Gastrocnemius medialis (tissue), 4 donors: ENCODE measurements at places on chromosomes 1 and 21.

- peaks cover 37% of the 10 kb centered on the region for H3K36me3 ChIP-seq
- DNase-seq = no peak
- H3K27me3 ChIP-seq = no peaks in the 10 kb centered on the region
- no peak overlapping the region for H3K4me3 ChIP-seq
Observed at GRCh38 chr21:25586791-25587190, 20.5 kb downstream of the MRPL39 start.

GRCh38 chr1:27322569-27323240 is 742 bp downstream of the TMEM222 start:
- DNase-seq = no peak
- H3K27me3 ChIP-seq = peaks cover 15% of the 10 kb centered on the region
- H3K4me3 ChIP-seq = peak overlapping the region; percentile 86
- no peaks in the 10 kb centered on the region for H3K36me3 ChIP-seq
- H3K27ac ChIP-seq = peak overlapping the region; percentile 93
- peaks cover 27% of the 10 kb centered on the region for H3K4me1 ChIP-seq

GRCh38 chr21:38511662-38512243 is 13.5 kb upstream of the ERG start:
- no peaks in the 10 kb centered on the region for H3K4me1 ChIP-seq
- H3K36me3 ChIP-seq = no peaks in the 10 kb centered on the region
- DNase-seq = no peak
- no peaks in the 10 kb centered on the region for H3K27me3 ChIP-seq
- H3K4me3 ChIP-seq = no peak overlapping the region
- no peak overlapping the region for H3K27ac ChIP-seq

DNA sequence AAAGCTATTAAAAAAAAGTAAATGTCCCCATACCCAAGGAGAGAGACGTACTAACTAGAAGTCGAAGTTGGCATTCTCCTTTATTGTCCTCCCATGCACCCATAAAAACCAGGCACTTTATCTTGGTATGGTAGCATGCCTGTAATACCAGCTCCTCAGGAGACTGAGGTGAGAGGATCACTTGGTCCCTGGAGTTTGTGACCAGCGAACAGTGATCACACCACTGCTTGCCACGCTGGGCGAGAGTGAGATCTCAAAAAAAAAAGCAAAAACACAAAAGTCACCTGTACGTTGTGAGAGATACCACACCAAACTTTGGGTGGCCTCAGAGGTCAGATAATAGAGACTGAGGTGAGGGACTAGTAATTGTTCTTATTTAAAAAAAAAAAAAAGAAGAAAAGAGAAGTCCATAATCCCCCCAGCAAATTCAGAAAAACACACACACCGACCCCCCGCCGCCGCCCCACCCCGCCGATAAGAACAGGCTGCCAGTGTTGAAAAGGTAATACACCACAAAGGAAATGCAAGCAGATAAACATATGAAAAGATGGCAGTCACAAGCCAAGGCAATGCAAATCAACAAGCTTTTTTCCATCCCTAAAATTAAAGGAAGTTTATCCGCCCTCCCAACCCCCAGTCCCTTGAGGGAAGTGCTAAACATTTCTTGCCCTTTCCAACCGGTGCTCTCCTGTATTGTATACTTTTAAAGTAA is 3.6 kb downstream of the L1TD1 start:
- H3K4me3 ChIP-seq = no peak overlapping the region
- peaks cover 20% of the 10 kb centered on the region for H3K27me3 ChIP-seq
- no peak overlapping the region for H3K27ac ChIP-seq
- H3K36me3 ChIP-seq = no peaks in the 10 kb centered on the region
- H3K4me1 ChIP-seq = no peaks in the 10 kb centered on the region

GRCh38 chr21:45226540-45227326 is 61.0 kb downstream of the POFUT2 start:
- no peak for DNase-seq
- no peaks in the 10 kb centered on the region for H3K36me3 ChIP-seq
- H3K27ac ChIP-seq = no peak overlapping the region

- H3K27ac ChIP-seq = no peak overlapping the region
- H3K36me3 ChIP-seq = no peaks in the 10 kb centered on the region
- no peak overlapping the region for H3K4me3 ChIP-seq
- H3K4me1 ChIP-seq = no peaks in the 10 kb centered on the region
- no peaks in the 10 kb centered on the region for H3K27me3 ChIP-seq
- no peak for DNase-seq
Observed at GRCh38 chr1:69492286-69492685, 75.4 kb upstream of the LRRC7 start.

DNA sequence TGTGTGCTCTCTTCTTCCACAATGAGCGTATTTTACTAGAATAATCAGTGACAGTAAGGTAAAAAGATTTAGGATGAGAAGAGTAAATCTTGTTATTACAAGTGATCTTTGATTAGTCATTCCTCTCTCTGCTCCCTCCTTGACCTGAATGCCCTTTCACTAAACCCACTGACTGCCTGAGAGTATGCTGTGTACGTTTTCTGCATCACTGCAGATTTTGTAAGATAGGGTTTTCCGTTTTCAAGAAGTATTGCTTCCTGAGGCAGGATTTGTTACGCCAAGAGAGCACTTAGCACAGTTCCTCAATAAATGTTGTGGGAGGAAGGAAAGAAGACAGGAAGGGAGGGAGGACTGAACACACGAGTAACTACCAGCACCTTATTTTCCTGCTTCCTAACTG is 7.7 kb upstream of the LAMB3 start:
- no peak overlapping the region for H3K27ac ChIP-seq
- H3K4me3 ChIP-seq = no peak overlapping the region
- no peaks in the 10 kb centered on the region for H3K4me1 ChIP-seq
- DNase-seq = no peak

DNA sequence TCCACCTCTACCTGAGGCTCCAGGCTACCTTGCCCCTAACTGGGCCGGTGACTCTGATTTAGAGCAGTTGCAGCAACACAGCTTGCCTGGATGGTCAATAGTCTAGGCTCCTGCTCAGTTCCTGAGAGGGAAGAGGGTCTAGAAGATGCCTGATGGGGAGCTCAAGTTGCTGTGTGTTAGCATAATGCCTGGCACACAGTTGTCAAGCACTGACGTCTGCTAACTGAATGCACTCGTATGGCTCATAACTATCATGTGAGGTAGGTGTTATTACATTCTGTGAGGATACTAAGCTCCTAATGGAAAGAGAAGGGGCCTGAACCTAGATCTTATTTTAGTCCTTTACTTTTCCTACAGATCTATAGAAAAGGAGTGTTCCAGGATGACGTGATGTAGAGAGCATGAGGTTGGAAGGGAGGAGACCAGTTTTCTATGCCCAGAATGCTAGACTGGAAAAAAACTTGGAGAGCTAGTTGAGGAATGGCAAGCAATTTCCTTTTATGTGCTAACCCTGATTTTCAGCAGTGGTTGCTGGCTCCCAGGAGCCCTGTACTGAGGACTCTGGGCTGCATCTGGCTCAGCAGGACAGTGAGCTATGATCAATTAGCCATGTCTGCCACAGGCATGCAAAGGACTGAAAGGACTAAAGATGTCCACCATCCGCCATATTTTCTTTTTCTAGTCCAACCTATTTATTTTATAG is 30.0 kb downstream of the FAM78B start:
- H3K4me3 ChIP-seq = no peak overlapping the region
- H3K27me3 ChIP-seq = no peaks in the 10 kb centered on the region
- H3K36me3 ChIP-seq = no peaks in the 10 kb centered on the region
- DNase-seq = no peak
- no peaks in the 10 kb centered on the region for H3K4me1 ChIP-seq

GRCh38 chr1:3968851-3969250 is 68.8 kb upstream of the C1orf174 start:
- no peaks in the 10 kb centered on the region for H3K36me3 ChIP-seq
- H3K27me3 ChIP-seq = peaks cover 3% of the 10 kb centered on the region
- DNase-seq = no peak
- H3K4me3 ChIP-seq = no peak overlapping the region

DNA sequence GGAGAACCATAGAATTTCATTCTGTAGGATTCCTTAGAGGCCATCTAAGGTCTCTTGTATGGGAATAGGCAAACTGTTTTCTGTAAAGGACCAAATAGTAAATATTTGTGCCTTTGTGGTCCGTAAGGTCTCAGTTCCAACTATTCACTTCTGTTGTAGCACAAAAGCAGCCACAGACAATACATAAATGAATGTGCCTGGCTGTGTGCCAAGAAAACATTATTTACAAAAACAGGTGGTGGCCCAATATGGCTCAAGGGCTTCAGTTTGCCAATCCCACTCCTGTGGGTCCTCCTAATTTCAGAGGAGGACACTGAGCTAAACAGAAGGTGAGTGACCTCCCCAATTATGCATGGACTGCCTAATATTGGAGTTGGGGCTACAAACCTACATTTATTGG is 67.6 kb upstream of the EDEM3 start:
- peak overlapping the region; percentile 82 for H3K27ac ChIP-seq
- no peak for DNase-seq
- H3K4me3 ChIP-seq = no peak overlapping the region

DNA sequence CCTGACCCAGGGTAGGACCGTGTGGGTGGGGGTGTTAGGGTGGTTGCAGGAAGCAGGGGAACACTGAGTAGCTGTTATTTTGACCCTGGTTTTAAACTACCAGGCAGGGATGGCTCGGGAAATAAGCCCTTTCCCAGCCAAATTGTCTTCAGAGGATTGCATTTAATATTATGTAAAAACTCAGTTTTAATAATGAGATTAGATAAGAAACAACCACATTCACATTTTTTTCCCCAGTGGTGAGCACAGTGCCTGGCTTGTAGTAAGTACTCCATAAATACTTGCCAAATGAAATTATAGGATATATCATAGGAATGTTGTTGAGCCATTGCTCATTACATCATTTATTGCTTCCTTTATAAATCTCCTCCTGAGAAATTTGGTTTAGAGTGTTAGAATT is 3.1 kb upstream of the ACP6 start:
- H3K27ac ChIP-seq = no peak overlapping the region
- DNase-seq = no peak
- peaks cover 13% of the 10 kb centered on the region for H3K4me1 ChIP-seq

- H3K27ac ChIP-seq = no peak overlapping the region
- H3K36me3 ChIP-seq = no peaks in the 10 kb centered on the region
- no peak for DNase-seq
- peak overlapping the region; percentile 40 for H3K4me3 ChIP-seq
- H3K4me1 ChIP-seq = no peaks in the 10 kb centered on the region
Observed at GRCh38 chr1:46533179-46533864, 18.1 kb downstream of the KNCN start.

GRCh38 chr1:77757066-77757584 is 2.5 kb downstream of the USP33 start:
- peak overlapping the region; percentile 92 for H3K27ac ChIP-seq
- no peaks in the 10 kb centered on the region for H3K27me3 ChIP-seq
- peaks cover 35% of the 10 kb centered on the region for H3K4me1 ChIP-seq
- no peak for DNase-seq
- H3K4me3 ChIP-seq = no peak overlapping the region
- no peaks in the 10 kb centered on the region for H3K36me3 ChIP-seq

DNA sequence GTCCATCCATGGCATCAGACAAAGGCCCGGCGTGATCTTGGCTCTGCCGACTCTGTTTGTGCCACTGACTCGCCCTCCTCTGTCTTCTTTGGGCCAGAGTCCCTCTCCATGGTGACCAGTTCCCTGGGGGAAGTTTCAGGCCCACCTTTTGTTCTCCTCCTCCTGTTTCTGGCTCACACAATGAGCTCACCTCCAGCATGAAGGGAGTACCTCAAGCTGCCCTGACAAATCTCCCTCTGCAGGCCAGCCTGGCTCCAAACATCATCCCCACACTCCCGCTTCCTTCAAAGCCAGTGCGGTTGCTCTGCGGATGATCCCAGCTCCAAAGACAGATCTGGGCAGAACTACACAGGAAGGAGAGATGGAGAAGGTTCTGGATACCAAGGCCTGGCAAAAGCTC is 576.6 kb downstream of the NPHP4 start:
- no peak for DNase-seq
- H3K4me3 ChIP-seq = no peak overlapping the region
- H3K4me1 ChIP-seq = no peaks in the 10 kb centered on the region
- H3K27ac ChIP-seq = no peak overlapping the region
